Activated CD4-positive, alpha-beta T cell treated with anti-CD3 and anti-CD28 coated beads, Interleukin-2, amount 10 ng/mL, durations not matched to agents 24 days and 14 days (primary cell): ENCODE measurements at places on chromosomes 12 and 14.
A peak's percentile ranks its signal among the peaks of the same experiment; 100 is the strongest.

- DNase-seq = peak; percentile 66
These were observed 217.4 kb upstream of the RTL1 start for GRCh38 chr14:101120641-101121507.

- no peak for DNase-seq
These were observed 14.0 kb upstream of the ANKLE2 start for GRCh38 chr12:132775502-132776229.

- DNase-seq = no peak
These were observed 20.4 kb downstream of the DLK1 start for GRCh38 chr14:100747021-100747586.

DNA sequence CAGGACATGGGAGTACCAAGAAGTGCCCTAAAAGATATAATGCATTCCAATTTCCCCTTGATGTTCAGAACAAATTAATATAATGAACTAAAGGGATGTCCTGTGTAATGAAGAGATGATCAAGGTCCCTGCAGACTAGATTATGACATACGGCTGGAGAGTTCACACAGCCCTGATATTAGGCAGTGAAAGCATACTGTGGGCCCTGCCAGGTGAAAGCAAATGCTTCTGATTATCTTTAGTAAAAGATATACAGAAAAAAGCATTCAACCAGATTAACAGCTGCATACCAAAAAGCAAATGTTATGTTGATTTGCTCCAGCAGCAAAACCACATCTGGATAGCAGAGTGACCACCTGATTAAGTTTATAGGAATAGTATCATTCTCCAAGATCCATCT is 12.1 kb downstream of the HIGD1C start:
- DNase-seq = no peak

GRCh38 chr12:105946493-105946901 is 192.3 kb downstream of the NUAK1 start:
- DNase-seq = no peak

DNA sequence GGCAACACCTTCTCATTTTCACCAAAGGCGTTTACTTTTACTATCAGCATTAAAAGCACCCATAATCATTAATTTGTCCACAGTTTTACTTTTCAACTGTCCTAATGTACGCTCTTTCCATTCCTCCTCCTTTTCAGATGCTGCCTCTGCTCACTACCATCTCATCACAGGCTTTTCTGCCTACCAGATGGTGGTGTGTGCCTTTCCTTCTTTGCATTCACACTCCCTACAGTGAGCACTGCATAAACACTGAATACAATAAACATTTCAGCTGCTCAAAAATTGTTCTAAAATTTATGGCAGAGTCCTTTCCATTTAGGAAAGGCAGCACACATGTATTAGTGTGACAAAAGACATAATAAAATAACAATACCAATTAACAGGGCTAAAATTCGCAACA is 435.7 kb downstream of the GXYLT1 start:
- no peak for DNase-seq

- DNase-seq = no peak
These were observed 70.8 kb downstream of the WDR20 start for GRCh38 chr14:102210421-102211042.

GRCh38 chr12:121033625-121034349 is 5.3 kb downstream of the OASL start:
- peak; percentile 79 for DNase-seq

DNA sequence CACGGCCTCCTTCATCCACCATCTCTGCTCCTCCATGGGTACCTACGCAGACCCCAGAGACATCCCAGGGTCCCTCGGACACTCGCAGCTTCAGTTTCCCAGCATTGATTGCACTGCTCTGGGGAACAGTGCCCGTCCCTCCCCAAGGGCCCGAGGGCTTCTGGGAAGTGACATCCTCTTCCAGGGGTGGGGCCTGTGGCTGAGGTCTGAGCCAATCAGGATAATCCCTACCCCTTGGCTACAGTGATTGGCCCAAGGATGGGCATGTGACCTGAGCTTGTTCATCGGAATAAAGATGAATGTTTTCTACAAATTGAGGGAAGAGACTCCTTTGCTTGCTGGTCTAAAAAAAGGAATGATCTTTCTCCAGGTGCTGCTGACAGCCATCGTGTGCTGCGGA is 37.3 kb upstream of the MYL2 start:
- no peak for DNase-seq

- no peak for DNase-seq
These were observed 8.5 kb downstream of the FBXW8 start for GRCh38 chr12:116919247-116919661.

- DNase-seq = peak; percentile 84
These were observed 620 bp downstream of the YBX3 start for GRCh38 chr12:10722502-10722904.

DNA sequence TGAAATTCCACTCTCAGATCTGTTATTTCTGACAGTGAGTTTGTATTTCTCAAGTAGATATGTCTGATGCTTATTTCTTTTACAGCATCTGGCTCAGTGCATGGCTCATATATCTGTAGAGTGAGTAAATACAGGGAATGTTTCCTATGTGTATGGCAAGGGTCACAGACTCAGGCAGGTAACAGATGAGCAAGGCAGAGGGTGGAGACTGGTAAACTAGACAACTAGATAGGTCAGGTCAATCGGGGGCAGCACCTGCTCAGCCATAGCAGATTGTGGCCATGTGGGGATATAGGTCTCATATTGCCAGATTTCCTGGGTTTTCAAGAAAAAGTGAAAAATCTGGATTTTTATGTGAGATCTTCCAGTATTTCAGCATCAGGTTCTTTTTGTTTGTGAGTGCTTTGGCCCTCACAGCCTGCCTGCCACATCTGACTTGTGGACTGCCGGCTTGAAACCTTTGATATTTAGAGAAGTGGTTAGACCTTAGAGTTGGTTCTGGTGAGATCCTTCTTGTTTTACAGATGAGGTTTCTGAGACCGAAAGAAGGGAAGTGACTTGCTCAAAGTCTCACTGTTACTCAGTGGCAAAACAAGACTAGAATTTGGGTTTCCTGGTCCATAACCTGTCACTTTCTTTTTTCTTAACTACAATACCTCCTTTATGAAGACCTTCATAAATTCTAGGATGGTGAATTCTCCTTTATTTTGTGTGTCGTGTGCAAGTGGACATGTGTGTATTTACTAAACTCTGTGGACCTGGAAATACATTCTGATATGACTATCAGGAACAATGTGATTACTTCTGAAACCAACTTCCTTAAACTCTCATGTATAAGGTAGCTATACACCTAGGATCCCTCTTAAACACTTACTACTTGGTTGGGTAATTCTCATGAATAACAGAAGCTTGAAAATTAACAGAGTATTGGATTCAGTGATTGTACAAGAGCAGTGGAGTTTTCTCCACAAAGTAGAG is 34.4 kb downstream of the PROX2 start:
- DNase-seq = peak; percentile 80

DNA sequence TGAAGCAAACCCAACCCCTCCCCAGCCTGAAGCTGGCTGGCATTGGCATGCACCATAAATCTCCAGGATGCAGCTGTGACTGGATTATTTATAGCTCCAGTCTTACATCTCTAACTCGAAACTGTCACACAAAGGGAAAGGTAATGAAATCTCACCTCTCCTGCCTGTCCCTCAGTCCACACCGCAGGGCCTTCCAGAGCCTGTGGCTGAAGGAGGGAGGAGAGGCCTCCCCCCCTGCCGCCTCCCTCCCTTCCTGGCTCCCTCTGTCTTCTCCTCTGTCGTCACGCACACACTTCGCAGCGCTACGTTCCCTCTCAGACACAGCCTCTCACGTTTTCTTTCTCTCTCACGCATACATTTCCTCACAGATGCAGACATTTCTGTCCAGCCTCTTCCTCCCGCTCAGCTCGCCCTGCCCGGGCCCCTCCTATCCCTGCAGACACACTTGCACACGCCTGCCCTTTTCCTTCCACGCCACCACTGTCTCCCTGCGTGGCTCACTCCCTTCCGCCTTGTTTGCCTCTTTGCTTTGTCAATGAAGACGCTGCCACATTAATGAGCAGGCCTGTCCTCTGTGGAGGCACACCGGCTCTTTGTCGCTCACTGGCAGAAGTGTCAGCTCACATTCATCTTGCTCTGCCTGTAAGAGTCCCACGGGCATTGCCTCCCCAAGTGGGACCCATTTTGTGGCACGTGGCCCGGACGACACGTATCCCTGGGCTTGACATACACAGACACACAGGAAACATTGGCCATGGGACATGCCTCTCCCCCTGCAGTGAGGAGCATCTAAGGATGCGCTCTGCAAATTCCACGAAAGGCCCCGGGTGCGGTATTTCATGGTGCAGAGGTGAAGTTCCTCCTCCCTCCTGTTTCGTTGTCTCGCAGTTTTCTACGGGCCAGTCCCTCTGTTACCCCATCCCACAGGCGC is 27.9 kb downstream of the IRF2BPL start:
- peak; percentile 75 for DNase-seq

- no peak for DNase-seq
These were observed 35.5 kb upstream of the UNC79 start for GRCh38 chr14:93395231-93395630.

DNA sequence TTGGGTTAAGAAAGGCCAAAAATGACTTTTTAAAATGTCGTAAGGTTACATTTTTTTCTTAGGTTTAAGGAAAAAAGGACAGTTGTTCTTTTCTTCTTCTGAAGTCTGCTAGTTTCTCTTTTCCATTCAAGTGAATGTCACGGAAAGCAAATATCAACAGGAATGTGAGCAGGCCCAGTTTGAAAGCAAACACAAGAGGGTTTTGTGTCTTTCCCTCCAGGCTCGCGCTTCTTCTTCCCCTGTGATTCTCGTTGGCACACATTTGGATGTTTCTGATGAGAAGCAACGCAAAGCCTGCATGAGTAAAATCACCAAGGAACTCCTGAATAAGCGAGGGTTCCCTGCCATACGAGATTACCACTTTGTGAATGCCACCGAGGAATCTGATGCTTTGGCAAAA is 85.4 kb downstream of the LRRK2 start:
- DNase-seq = no peak

GRCh38 chr12:65602610-65603295 is 221.5 kb upstream of the HMGA2 start:
- DNase-seq = peak; percentile 77

DNA sequence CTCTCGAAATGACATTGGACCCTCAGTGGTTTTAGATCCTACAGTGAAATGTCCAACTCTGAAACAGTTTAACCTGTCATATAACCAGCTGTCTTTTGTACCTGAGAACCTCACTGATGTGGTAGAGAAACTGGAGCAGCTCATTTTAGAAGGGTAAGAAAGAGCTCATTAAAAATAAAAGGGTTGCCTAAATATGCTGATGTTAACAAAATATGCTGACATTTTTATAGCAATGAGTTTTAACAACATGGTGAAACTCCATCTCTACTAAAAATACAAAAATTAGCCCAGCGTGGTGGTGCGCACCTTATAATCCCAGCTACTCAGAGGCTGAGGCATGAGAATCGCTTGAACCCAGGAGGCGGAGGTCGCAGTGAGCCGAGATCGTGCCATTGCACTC is 73.5 kb downstream of the LRRK2 start:
- no peak for DNase-seq

- DNase-seq = no peak
These were observed 133.7 kb upstream of the RASSF8 start for GRCh38 chr12:25824734-25825133.

- DNase-seq = no peak
These were observed 98.9 kb downstream of the CHST11 start for GRCh38 chr12:104555648-104556047.

DNA sequence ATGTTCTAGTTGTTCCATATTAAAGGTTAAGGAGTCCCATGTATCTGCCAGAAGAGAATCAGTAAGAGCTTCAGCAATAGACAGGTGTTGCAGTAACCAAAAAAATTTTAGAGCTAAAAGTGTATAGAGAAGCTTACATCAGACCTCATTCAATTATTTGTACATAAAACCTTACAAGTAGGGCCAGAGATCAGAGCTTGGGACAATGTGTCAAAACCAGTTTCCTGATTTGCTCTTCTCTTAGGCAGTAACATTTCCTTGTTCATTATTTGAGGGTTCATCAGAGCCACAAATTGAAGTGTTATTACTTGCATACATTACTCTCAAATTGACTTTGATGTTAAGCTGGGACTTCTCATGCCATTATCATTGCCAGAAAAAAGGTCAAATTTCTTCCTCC is 55.5 kb upstream of the ATXN7L3B start:
- DNase-seq = no peak

GRCh38 chr14:77139540-77140358 is 1.8 kb downstream of the ZDHHC22 start:
- peak; percentile 82 for DNase-seq

DNA sequence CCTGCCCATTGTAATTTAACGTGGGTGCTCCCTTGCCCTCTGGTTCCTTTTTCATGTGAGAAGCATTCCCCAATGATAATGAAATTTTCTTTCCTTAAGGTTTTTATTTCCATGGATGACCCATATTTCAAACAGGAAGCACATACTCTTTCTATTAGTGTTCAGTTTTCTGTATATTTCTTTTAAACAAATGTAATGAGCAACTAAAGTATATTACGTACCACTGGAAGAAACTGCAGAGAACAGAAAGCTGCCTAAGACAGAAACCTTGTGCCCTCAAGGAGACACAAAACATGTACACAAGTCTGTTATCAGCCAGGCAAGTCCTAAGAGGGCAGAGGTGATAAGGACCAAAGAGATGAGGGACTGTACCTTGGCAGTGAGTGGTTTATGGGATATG is 414.9 kb downstream of the ETNK1 start:
- DNase-seq = no peak

GRCh38 chr12:111519937-111520336 is 79.2 kb downstream of the ATXN2 start:
- no peak for DNase-seq

DNA sequence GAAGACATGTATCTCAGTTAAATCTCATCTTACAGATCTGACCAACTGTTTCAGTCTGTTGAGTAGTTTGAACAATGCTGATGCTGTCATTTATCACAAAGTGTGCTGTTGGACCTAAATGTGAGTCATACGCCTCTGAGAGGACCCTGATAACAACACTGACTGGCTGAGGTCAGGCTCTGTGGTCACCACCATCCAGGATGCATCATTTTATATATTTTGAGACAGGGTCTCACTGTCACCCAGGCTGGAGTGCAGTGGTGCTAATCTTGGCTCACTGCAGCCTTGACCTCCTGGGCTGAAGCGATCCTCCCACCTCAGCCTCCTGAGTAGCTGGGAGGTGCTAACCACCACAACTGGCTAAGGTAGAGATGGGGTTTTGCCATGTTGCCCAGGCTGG is 181.0 kb upstream of the RGS6 start:
- DNase-seq = no peak

GRCh38 chr14:35390577-35391387 is 13.8 kb downstream of the NFKBIA start:
- no peak for DNase-seq
